Body of pancreas (tissue), 4 donors: ENCODE measurements at places on chromosomes 2 and 18. TPM values are rescaled to one million over a fixed set of nuclear protein-coding genes. Genes with fewer than 3 reads are reported as not detected.

The SUCLG1 gene
- 89.2 TPM for total RNA-seq

DNA sequence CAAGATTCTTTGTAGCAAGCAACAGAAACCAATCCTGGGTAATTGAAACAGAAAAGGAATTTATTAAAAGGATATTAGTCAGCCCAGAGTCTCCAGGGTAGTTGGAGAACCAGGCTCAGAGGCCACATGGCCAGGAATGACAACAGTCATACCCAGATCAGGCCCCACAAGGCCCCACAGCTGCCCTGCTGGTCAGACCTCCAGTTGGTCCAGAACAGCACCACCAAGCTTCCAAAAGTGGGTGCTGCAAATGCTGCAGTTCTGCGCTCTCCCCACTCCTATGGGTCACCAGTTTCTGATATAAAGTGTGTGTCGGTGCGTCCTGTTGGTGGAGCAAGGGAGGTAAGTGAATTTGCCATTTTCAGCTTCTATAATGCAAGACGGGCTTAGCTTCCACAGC, 29.9 kb downstream of the KLHL29 start:
- H3K27ac ChIP-seq = no peak overlapping the region
- H3K36me3 ChIP-seq = no peaks in the 10 kb centered on the region
- no peaks in the 10 kb centered on the region for H3K27me3 ChIP-seq
- H3K4me1 ChIP-seq = no peaks in the 10 kb centered on the region
- no peak overlapping the region for H3K4me3 ChIP-seq

- H3K4me3 ChIP-seq = no peak overlapping the region
- peak overlapping the region; percentile 9 for H3K27ac ChIP-seq
- peak; percentile 50 for DNase-seq
- no peaks in the 10 kb centered on the region for H3K27me3 ChIP-seq
Observed at GRCh38 chr2:237628247-237629187, 1.1 kb downstream of the LRRFIP1 start.

- no peak overlapping the region for H3K4me3 ChIP-seq
- H3K27me3 ChIP-seq = no peaks in the 10 kb centered on the region
- no peak overlapping the region for H3K27ac ChIP-seq
- DNase-seq = no peak
- no peaks in the 10 kb centered on the region for H3K36me3 ChIP-seq
- H3K4me1 ChIP-seq = no peaks in the 10 kb centered on the region
Observed at GRCh38 chr2:129275706-129276105, 703.8 kb upstream of the RAB6C start.

DNA sequence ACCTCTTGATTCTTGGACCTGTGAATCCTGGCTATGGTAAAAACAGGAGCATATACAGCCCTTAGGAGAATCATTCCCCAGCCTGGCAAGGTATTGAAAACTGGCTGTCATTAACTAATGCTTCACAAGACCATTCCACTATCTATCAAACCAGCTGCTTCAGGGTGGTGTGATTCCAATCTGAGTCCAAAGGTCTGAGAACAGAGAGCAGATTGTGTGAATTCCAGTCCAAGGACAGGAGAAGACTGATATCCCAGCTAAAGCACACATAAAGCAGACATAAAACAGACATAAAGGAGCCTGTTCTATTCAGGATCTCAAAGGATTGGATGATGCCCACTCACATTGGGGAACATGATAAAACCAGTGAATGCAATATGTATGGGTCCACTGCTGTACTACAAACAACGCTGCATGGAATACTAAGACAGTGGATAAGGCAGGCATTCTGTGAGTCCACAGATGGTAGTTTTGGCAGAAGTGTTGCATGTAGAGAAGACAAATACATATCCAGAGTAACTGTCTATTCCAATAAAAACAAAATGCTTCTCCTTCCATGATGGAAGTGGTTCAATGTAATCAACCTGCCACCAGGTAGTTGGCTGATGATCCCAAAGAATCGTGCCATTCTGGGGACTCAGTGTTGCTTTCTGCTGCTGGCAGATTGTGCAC, 363.9 kb downstream of the KCNJ3 start:
- peaks cover 12% of the 10 kb centered on the region for H3K4me1 ChIP-seq
- H3K27me3 ChIP-seq = no peaks in the 10 kb centered on the region
- no peak for DNase-seq
- H3K4me3 ChIP-seq = no peak overlapping the region
- no peak overlapping the region for H3K27ac ChIP-seq

GRCh38 chr2:208234786-208235185, 20.1 kb downstream of the IDH1 start:
- no peaks in the 10 kb centered on the region for H3K36me3 ChIP-seq
- no peaks in the 10 kb centered on the region for H3K4me1 ChIP-seq
- no peak overlapping the region for H3K4me3 ChIP-seq
- H3K27ac ChIP-seq = no peak overlapping the region
- no peak for DNase-seq
- no peaks in the 10 kb centered on the region for H3K27me3 ChIP-seq

- no peaks in the 10 kb centered on the region for H3K4me1 ChIP-seq
- no peaks in the 10 kb centered on the region for H3K27me3 ChIP-seq
- H3K27ac ChIP-seq = no peak overlapping the region
- H3K4me3 ChIP-seq = no peak overlapping the region
Observed at GRCh38 chr18:51278045-51278649, 80.7 kb upstream of the MEX3C start.

The ITM2C gene
- total RNA-seq = 43.8 TPM

DNA sequence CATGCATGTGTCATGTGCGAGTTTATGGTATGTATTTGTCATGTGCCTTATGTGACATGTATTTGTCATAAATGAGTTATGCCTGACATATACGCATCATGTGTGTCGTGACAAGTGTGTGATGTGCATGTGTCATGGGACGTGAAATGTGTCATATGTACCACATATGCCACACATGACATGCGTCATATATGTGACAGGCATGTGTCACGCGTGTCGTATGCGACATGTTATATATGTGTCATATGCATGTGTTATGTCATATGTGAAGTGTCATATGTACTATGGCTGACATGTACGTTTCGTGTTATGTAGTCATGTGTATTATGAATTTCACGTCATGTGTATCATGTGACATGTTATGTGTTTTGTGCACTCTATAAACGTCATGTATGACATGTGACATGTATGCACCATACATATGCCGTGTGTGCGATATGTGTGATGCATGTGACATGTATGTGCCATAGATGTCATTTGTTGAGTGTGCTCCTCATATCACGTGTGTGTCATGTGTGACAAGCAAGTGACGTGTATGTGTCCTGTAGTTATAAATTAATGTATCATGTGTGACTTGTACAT, 2152.3 kb upstream of the PIK3C3 start:
- H3K4me3 ChIP-seq = no peak overlapping the region
- H3K4me1 ChIP-seq = no peaks in the 10 kb centered on the region
- no peaks in the 10 kb centered on the region for H3K36me3 ChIP-seq
- no peak overlapping the region for H3K27ac ChIP-seq

The CD226 gene
- 0.33 TPM for total RNA-seq

- no peak overlapping the region for H3K4me3 ChIP-seq
- H3K4me1 ChIP-seq = peaks cover 16% of the 10 kb centered on the region
- H3K36me3 ChIP-seq = no peaks in the 10 kb centered on the region
- DNase-seq = no peak
Observed at GRCh38 chr2:231348704-231349373, 46.7 kb upstream of the B3GNT7 start.

DNA sequence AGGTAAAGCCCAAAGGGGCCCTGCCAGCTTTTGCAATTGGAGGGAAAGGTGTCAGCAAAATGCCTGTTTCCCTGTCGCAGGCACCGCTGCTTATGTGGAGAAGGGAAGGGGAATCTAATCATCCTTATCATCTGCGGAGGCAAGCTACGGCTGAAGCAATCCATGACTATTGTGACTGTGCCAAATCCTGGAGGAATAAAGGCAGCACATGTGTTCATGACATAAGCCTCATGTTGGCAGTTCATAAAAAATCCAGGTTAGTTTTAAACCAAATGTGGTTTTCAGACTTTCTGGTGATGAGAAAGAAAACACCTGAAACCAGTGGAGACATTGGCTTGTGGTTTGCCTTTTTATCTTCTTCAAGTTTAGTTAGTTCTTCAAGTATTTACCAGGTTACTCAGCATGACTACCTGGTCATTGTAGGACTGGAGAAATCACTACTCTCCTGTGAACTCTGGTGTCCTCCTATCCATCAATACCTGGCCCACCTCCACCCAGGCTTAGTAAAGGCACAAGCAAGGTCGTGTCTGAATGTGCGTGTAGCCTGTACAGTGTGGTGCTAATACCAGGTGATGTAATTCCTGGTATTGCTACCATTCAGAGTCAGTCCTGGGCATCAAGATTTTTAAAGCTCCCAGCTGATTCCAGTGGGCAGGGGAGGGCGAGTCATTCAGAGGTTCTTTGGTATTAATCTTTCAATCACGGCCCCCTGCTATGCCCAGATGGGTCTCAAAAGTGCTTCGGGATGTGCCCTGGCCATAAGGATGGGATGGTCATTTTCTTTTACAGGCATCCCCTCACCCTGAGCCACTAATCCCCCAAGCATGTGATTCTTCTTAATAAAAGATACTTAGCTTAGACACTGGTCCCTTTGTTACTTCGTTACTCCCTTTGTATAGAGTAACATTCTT, 96.8 kb downstream of the TGFA start:
- peaks cover 14% of the 10 kb centered on the region for H3K4me1 ChIP-seq
- H3K4me3 ChIP-seq = no peak overlapping the region
- DNase-seq = peak; percentile 19
- H3K27me3 ChIP-seq = no peaks in the 10 kb centered on the region
- H3K27ac ChIP-seq = peak overlapping the region; percentile 27

GRCh38 chr18:10113121-10114022, 199.6 kb downstream of the VAPA start:
- H3K36me3 ChIP-seq = no peaks in the 10 kb centered on the region
- no peak for DNase-seq
- no peak overlapping the region for H3K27ac ChIP-seq
- peaks cover 9% of the 10 kb centered on the region for H3K4me1 ChIP-seq
- H3K27me3 ChIP-seq = no peaks in the 10 kb centered on the region
- H3K4me3 ChIP-seq = no peak overlapping the region

DNA sequence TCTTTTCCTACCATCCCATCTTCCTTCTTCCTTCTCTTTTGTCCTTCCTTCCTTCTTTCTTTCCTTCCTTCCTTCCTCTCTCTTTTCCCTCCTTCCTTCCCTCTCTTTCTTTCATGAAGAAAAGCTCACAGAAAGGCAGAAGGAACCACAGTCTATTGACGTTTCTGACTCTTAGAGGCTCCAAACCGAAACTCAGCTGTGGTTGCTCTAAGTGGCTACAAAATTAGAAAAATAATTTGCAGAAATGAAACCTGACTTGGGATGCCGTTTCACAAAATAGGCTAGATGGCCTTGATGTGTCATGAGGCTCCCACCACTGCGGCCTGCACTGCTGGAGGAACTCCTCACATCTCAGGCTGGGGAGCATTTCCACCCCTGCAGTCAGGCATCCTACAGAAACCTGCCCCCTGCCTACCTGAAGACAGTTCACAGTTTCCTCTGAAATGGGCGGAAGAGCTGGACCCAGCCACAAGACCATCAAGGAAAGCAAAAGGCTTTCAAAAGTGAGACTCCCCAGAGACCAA, 165.6 kb downstream of the SMAD7 start:
- H3K4me1 ChIP-seq = peaks cover 21% of the 10 kb centered on the region
- no peak for DNase-seq
- no peak overlapping the region for H3K4me3 ChIP-seq
- no peaks in the 10 kb centered on the region for H3K36me3 ChIP-seq
- H3K27me3 ChIP-seq = no peaks in the 10 kb centered on the region

- no peaks in the 10 kb centered on the region for H3K36me3 ChIP-seq
- no peaks in the 10 kb centered on the region for H3K4me1 ChIP-seq
- H3K27ac ChIP-seq = no peak overlapping the region
- no peak overlapping the region for H3K4me3 ChIP-seq
- DNase-seq = no peak
- H3K27me3 ChIP-seq = no peaks in the 10 kb centered on the region
Observed at GRCh38 chr18:60649842-60650536, 277.4 kb upstream of the MC4R start.

GRCh38 chr2:222582928-222583327, 73.0 kb downstream of the FARSB start:
- H3K4me3 ChIP-seq = no peak overlapping the region
- H3K27me3 ChIP-seq = no peaks in the 10 kb centered on the region
- no peaks in the 10 kb centered on the region for H3K4me1 ChIP-seq
- no peaks in the 10 kb centered on the region for H3K36me3 ChIP-seq

The CNGA3 gene
- not detected for total RNA-seq

GRCh38 chr2:23241611-23242245, 143.3 kb upstream of the KLHL29 start:
- H3K4me3 ChIP-seq = no peak overlapping the region
- no peaks in the 10 kb centered on the region for H3K27me3 ChIP-seq
- H3K4me1 ChIP-seq = no peaks in the 10 kb centered on the region
- no peak overlapping the region for H3K27ac ChIP-seq
- no peak for DNase-seq

DNA sequence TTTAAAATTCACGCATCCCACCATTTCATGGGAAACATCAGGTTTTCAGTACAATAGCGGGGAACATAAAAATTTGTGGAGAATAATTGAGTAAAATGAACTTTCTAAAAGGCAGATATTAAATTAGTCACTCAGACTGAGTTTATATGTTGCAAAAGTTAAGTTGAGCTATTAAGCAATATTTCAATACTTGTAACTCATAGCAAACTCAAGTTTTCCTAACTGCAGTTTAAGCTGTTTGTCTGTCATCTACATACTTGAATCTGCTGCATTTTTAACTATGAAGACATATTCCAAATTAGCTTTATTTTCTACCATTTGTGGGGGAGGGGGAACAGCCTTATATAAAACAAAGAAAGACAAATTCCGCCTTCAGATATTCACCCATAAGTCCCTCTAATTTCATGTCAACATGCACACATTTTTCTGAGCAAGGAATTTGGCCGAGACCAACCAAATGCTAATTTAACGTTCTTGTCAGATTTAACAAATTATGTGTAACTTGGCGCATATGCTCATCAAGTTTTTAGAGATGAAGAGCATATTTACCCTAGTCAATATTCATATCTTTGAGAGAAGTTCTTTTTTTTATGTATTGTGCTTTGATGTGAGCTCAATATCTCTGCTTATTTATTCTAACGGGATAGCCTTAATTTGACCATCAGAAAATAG, 462.9 kb downstream of the TXNL1 start:
- no peak overlapping the region for H3K4me3 ChIP-seq
- H3K27ac ChIP-seq = no peak overlapping the region
- H3K4me1 ChIP-seq = no peaks in the 10 kb centered on the region

- peaks cover 7% of the 10 kb centered on the region for H3K4me1 ChIP-seq
- DNase-seq = no peak
- H3K27me3 ChIP-seq = no peaks in the 10 kb centered on the region
- H3K4me3 ChIP-seq = no peak overlapping the region
- no peak overlapping the region for H3K27ac ChIP-seq
Observed at GRCh38 chr2:144431392-144431783, 88.5 kb downstream of the ZEB2 start.

DNA sequence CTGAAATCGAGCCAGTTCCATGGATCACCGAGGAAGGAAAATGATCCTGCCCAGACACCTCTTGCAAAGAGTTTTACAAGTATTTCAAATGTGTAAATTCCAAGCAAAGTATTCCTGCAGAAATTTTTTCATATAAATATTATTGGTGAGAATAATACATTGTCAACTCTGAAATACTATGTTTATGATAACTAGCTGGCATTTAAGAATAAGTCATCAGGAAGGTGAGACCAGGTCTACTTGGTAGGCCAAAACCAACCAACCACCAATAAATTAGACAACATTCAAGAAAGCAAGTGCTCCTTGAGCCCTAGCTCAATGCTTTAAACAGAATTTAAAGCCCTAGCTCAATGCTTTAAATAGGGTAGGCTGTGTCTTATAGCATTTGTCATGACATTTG, 21.7 kb downstream of the SCN7A start:
- H3K4me3 ChIP-seq = no peak overlapping the region
- no peaks in the 10 kb centered on the region for H3K36me3 ChIP-seq
- no peak overlapping the region for H3K27ac ChIP-seq
- H3K4me1 ChIP-seq = no peaks in the 10 kb centered on the region
- no peak for DNase-seq
